Activated CD8-positive, alpha-beta memory T cell treated with anti-CD3 and anti-CD28 coated beads for 1 hour (primary cell): ENCODE measurements at places on chromosomes 13 and 19.

GRCh38 chr19:13505761-13506470 lies 363 bp downstream of the CACNA1A start:
- DNase-seq = no peak

DNA sequence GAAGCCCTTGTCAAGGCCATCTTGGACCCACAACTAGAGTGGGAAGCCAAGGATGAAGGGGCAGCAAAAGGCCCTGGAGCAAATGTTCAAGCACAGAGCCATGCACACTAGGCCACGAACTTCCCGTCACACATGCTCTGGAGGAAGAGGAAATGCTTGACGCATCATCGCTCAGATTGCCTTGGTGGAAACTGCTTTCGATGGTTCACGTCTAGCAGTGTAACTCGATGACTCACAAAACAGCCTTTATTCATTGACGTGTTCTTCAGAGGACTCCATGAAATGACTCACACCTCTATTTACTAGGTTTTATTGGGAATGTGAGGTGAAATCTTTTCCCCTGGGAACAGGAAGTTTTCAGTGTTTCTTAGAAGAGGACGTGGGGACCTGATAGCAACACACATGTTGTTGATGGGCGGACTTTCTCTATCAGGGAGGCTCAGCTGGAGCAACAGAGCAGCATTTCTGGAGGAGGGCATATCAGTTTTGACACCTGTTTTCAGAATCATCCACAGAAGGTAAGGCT lies 79.8 kb upstream of the FLT1 start:
- DNase-seq = no peak

DNA sequence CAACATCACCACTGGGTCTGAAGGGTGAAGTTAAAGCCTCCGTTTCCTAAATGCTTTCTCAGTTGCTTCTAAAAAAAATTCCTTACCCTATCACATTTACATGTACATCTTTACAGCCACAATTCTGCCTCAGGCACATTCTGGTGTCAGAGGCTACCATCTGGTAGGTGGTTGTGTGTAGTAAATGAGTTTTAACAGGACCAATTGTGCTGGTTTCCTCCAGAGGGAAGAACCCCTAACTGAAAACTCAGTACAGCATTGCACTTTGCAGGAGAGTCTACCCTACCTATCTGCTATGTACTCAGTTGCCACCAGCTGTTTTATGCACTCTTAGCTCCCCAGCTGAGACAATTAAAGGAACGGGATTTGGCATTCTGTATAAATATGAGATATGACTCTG lies 1576.5 kb downstream of the PCDH9 start:
- no peak for DNase-seq

DNA sequence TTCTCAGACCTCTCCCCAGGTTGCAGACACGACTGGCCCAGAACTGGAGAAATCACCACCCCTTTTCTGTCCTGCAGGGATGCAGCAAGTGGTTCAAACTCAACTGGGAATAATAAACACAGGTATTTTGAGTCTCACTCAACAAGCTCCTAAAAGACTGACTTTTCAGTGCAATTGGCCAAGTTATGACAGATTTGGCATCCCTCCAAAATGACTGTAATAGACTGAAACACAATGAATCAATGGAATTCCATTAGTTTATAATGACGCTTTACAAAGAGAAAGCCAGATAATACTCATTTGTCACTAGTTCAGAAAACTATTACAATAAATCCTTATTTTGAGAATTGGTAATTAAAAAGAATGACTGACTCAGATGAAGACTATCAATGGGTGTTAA lies 38.1 kb downstream of the MIPEP start:
- DNase-seq = no peak

DNA sequence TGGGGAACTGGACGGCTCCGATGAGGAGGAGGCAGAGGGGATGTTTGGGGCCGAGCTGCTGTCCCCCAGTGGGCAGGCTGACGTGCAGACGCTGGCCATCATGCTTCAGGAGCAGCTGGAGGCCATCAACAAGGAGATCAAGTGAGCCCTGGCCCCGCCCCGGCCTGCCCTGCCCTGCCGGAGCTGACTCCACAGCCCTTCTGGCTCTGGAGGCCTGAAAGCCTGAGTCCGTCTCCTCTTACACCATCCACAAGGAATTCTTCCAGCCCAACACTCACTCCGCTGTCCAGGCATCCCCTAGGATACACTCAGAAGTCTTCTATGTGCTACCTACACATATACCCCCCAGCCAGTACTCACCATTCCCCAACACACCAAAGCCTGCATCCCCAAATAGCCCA lies 17.4 kb downstream of the PPFIA3 start:
- no peak for DNase-seq

DNA sequence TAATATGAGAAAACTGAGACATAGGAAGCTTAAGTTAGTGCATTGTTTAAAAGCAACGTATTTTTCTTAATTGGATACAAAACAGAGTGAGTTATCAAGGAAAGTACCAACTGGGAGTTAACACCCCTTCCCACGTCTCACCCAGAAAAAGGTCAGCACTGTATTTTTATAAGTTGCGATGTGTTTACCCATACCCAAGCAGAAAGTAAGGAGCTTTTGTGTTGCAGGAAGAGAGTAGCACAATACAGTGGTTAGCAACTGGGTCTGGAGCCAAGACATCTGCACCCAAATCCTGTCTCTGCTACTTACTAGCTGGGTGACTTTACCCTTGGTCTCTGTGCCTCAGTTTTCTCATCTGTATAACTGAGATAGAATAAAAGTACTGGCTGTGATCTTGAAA lies 34.3 kb downstream of the FAM216B start:
- no peak for DNase-seq

- DNase-seq = no peak
Measured at GRCh38 chr19:28840891-28841290, 372.1 kb downstream of the UQCRFS1 start.
